Hair follicular keratinocyte (primary cell): ENCODE measurements at places on chromosomes 3 and 15. TPM values are rescaled to one million over a fixed set of nuclear protein-coding genes. Genes with fewer than 3 reads are reported as not detected.

TICRR gene
- total RNA-seq: 3.9 and 8.9 TPM in 2 replicates

MYRIP gene
- total RNA-seq: not detected in 2 replicates

HTR3E gene
- total RNA-seq: not detected in 2 replicates

NR1I2 gene
- total RNA-seq: 0.08 TPM in 2 replicates

BLM gene
- 3.0 and 9.9 TPM in 2 replicates for total RNA-seq

APBA2 gene
- total RNA-seq: 6.6 and 10.4 TPM in 2 replicates

CLRN1 gene
- total RNA-seq: not detected in 2 replicates

NOX5 gene
- 0.30 and 1.0 TPM in 2 replicates for total RNA-seq

ARNT2 gene
- total RNA-seq: 0.11 and 0.23 TPM in 2 replicates

CCDC39 gene
- 0.04 TPM in 1 of 2 replicates, not detected in the other for total RNA-seq

PSTPIP1 gene
- 4.6 and 11.1 TPM in 2 replicates for total RNA-seq

CORO2B gene
- total RNA-seq: 1.0 and 4.1 TPM in 2 replicates

ECE2 gene
- not detected in 2 replicates for total RNA-seq

IL16 gene
- total RNA-seq: not detected in 2 replicates

ZNF80 gene
- total RNA-seq: not detected in 2 replicates

PAK6 gene
- 21.0 and 21.7 TPM in 2 replicates for total RNA-seq

RASL12 gene
- total RNA-seq: 1.1 TPM in 1 of 2 replicates, not detected in the other

SLC9A9 gene
- 2.0 and 5.7 TPM in 2 replicates for total RNA-seq

C2CD4A gene
- not detected in 2 replicates for total RNA-seq

LRRC2 gene
- total RNA-seq: under 0.01 and 0.08 TPM in 2 replicates

SLC12A8 gene
- 12.5 and 12.9 TPM in 2 replicates for total RNA-seq

IGSF11 gene
- total RNA-seq: not detected in 2 replicates
